ENCODE measurements at places on chromosomes 7 and 10.

- DNase-seq, result no peak
Measured at GRCh38 chr10:75000748-75001321, 110.6 kb upstream of the SAMD8 start.

GRCh38 chr7:154644366-154644765 is 358.6 kb downstream of the PAXIP1 start:
- DNase-seq, result no peak

- no peak for DNase-seq
Measured at GRCh38 chr7:2843711-2844152, 376 bp downstream of the GNA12 start.

- no peak for DNase-seq
Measured at GRCh38 chr10:60731134-60731885, 47.0 kb upstream of the CDK1 start.

DNA sequence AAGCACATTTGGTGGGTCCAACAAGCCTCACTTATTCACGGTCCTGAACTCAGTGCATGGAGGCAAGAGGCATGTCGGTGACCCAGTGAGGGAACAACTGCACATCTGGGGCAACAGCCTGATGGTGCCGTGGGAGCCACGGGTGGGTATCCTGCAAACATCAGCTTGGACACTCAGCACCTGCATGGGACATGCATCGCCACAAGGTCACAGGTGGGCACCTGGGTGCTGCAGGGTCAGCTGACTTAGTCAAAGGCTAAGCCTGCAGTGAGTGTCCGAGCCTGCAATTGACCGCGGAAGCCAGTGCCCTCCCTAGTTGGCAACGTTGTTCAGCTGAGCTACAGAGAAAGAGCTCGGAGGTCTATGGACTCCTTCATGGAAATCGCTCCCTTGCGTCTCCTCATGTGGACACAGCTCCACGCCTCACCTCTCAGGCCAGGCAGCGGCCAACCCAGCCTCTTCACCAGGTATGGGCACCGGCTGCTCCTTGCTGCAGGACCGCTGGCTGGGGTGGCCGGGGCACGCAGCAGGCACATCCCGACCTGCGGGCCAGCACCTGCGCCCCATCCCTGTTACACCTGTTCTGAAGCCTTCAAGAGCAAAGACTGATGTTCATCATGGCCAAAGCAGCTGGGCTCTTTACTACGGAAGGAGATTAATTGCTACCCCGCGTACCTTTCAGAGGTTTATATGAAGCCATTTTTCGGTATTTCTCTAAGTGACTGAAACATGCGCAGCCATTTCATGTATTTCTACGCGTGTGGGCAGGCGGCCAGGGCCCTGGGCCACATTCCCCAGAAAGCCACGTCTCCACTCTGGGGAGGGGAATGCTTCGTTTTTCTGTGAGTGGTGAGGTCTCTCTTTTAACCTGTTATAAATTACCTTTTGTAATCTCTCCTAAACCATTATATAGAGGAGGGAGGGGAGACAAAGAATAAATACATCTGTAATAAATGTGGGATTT is 380.7 kb downstream of the DNAJB6 start:
- no peak for DNase-seq

GRCh38 chr10:59505926-59506325 is 143.6 kb upstream of the FAM13C start:
- no peak for DNase-seq

DNA sequence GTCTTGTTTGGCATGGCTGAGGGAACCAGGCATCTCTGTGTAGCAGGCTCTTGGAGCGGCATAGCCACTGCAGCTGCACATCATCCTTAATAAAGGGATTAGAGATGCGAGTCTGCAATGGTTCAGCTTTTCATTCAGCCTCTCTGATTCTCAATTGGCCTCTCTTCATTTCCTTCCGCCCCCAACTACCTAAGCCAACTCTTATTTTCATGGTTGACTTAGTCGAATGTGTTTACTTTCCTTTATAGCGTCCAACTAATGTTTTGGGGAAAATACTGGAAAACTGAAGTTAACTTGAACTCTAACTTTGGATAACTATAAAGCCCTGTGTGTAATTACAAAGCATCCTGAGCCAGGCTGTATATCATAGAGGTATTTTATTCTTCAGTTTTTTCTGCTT is 202.2 kb upstream of the KIAA1217 start:
- no peak for DNase-seq

- DNase-seq, result no peak
Measured at GRCh38 chr7:105872491-105872890, 3.9 kb downstream of the ATXN7L1 start.

DNA sequence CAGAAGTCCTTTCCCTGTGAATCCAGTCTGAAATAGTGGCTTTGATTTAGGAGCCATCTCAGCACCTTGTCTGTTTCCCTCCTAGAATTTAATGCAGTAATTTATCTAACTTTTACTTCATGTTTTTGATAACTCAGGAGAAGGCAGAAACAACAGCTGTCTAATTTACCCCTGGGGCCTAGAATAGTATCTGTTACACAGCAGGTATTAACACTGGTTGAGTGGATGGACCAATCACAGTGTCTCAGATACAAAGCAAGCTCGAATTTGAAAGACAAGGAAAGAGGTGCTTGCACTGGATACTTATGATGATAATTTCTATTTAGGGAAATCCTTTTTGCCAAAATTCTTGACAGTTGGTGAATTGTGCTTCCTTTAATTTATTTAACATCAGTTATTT is 23.4 kb downstream of the CHRM2 start:
- DNase-seq, result no peak

- DNase-seq, result no peak
Measured at GRCh38 chr10:128537834-128538330, 411.7 kb upstream of the MKI67 start.

DNA sequence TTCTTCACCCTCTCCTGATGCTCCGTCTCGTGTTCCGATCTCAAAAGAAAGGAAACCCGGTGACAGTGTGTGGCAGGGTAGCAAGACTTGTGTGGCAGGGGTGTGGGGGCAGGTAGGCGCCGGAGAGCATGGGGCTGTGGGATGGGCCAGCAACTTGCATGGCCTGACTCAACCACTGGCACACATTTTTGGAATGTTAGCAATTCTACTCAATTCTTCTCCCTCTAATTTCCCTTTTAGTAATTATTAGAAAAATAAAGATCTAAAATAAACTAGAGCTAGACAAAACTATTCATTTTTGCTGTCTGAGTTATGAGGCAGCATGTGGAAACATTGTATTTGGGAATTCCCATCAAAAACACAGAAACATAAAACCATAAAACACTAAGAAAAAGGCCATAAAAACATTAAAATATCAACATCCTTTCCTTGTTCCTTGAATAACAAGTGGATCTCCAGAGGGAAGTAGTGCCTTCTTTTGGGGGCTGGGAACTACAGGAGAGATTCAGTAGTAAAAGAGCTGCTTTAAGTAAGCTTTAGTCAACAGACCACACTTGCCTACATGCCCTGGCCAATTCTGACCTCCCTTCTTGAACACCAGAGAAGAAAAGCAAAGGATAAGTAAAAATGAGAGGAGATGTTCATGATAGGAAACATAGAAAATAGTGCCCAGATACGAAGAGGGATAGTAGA is 21.8 kb downstream of the SEMA3C start:
- DNase-seq, result no peak

DNA sequence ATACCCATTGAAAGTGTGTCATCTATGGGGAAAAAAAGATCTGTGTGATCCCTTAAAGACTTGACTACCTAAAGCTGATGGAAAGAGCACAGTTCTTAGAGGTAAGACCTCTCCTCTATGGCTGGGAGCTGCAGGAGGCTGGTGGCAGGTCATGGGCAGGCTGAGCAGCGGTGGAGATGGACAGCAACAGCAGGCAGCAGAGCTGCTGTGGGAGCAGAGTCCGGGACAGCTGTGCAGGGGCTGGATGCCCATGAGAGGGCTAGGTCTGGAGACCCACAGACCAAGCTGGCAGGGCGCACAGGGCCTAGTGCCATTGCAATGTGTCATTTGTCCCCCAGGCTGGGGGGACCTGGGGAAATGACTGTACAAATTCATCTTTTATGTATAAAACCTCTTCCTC is 13.4 kb upstream of the EPHA1 start:
- no peak for DNase-seq

- DNase-seq, result no peak
Measured at GRCh38 chr7:148883266-148884048, 634 bp downstream of the EZH2 start.

DNA sequence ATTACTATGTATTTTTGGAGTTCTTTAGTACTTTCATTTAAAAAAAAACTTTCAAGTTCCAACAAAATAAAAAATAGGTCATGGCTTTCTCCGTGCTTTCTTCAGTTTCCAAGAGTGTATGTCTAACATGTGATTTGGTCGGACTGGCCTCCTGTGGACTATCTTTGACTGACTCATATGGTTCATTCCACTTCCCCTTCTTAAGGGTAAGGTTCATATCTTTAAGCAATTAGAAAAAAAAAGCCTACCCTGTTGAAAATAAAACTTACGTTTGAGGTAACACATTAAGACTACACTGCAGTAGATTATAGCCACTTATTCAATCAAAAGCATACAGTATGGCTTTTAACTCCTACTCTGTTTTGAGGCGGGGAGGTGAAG is 112.8 kb upstream of the AHR start:
- no peak for DNase-seq

DNA sequence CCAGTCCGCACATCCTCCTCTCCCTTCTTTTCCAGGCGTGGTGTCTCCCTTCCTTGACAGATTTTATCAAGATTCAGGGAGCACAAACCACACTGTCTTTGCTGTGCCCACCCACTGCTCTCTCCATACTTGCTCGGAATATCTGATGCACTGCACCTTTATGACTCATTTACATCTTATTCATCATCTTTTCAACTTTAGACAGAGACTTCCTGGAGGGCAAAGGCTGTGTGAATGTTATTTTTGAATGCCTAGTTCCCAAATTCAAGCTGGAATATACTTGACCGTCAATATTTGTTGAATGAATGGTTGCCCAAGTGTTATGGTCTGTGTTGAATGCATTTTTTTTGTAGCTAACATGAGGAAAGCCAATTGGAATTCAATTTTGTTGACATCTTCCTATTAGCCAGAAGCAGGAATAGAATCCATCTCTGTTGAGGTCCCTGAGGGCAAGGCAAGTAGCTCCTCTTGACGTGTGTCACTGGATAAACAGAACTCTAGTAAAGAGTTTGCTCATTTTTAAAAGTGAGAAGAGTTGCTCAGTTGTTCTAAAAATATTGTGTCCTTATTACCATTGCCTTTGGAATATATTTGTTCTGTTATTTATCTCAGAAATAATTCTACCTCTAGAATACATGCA is 95.0 kb downstream of the KLF6 start:
- DNase-seq, result no peak

DNA sequence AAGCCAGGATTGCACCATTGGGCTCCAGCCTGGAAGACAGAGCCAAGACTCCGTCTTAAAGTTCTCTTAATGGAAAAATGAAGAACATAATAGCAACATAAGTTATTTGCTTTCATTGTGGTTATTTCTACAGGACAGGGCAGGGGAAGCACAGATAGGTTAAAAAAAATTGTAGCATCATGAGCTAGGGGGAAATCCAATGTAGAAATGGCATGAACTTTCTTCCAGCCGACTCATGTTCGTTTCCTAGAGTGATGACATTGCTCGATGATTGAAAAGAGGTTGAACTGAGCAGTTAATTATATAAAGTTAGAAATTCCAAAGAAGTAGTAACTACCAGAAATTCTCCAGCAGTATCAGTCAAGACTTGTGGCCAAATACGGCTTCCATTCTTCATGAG is 64.9 kb downstream of the DAGLB start:
- no peak for DNase-seq

DNA sequence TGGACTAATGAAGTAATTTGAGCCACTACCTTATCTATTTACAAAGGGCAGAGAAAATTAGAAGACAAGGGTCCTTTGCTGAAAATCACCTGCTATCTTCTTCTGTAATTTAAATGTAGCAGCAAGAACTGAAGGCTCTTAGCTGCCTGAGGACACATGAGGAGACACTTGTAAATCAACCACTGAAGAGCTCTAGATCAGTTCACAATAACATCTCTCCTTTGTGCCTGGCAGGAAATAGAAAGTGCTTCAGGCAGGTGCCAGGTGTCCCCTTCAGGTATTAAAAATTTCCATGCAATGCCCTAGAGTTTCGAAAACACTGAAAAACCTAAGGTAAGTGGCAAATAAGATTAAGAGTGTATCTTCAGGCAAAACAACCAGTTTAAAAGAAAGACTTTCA is 474.6 kb downstream of the GRM8 start:
- DNase-seq, result peak; percentile 98

DNA sequence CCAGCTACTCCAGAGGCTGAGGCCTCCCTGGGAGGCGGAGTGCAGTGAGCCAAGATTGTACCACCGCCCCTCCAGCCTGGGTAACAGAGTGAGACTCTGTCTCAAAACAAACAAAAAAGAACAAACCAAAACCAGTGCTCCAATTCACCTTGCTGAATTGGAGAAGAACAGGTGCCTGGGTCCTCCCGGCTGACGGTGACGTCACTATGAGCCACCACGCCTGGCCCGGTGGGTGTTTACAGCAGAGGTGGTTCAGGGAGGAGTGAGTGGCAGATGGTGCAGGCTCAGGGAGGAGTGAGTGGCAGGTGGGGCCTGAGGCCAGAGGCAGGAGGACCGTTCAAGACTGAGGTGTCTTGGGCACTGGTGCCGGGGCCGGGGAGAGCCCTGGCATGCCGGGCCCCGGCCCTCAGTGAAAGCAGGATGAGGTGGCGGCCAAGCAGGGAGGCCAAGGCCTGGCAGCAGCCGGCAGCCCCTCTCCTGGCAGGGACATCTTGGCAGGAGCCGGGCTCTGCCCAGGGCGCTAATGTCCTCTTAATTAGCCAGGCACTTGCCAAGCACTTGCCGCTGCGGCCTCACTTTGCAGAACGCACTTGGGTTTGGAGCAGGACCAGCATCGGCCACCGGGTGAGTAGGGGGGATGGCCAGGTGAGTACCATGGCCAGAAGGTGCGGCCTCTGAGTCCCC is 162.8 kb upstream of the TNRC18 start:
- DNase-seq, result peak; percentile 75

DNA sequence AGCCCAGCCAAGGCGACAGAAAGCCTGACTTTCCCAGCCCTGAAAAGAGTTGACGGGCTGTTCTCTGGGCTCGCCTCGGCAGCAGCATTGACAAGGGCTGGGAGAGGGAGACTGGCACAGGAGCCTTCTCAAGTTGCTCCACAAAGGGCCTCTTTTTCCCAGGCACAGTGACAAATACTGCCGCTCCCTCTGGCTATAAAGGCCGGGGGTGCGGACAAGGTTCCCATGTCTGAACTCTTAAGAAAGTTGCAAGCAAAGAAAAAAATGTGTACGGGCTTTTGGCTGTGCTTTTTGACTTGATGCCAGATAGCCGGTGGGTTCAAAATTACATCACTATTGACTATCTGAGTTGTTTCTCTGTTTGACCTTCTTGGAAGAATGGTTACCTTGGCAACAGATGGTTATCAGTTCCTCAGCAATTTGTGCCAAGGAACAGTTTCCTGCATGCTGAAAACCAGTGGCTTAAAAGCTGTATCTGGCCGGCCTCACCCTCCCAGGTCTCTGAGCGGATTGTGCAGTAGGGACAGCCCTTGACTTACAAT is 115.9 kb upstream of the EEPD1 start:
- peak; percentile 37 for DNase-seq

- no peak for DNase-seq
Measured at GRCh38 chr7:114087653-114088469, 169.1 kb upstream of the PPP1R3A start.
